ENCODE measurements at places on chromosomes 4 and X.

DNA sequence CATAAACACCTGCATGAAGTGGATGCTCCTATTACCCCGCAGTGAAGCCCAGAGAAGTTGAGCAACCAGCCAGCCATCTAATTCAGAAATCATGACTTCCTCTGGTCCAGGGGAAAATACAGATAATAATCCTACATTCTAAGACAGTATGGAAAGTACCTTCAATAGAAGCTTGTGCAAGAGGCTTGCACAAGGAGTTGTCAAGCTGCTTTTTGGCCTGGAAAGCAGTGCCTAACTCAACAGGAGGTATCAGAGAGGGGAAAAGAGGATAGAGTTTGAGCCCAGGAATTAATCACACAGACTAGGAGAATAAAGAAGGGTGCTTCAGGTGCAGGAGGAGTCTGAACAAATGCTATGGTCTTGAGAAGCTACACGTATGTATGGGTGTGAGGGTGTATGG, 26.7 kb downstream of the TMEM192 start:
- no peak for DNase-seq

DNA sequence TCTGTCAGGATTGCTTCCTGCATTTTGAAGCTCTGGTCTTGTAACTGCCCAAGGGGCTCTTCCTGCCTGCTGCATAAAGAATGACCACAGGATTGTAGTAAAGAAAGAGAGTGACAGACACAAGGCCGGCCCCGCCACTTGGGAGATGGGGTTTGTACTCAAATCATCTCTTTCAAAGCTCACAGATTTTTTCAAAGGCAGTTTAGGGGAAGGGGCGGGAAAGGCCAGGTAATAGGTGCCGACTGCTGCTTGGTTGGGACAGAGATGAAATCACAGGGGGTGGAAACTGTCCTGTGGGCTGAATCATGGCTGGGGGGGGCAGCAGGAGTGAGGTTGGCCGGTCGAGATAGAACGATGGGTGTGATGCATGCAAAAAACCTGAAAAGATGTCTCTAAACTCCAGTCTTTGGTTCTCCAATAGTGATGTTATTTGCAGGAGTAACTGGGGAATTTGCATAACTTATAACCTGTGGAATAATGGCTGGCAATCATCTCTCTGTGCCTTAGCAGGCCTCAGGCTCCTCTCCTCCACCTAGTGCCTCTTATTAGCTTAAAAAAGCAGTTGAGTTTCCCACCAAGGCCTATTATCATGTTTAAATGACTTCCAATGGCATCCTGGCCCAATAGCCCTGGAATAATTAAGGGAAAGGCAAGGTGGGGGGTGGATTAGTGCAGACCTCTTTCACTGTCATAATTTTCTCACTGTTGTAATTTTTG, 778.4 kb upstream of the FRG1 start:
- no peak for DNase-seq

DNA sequence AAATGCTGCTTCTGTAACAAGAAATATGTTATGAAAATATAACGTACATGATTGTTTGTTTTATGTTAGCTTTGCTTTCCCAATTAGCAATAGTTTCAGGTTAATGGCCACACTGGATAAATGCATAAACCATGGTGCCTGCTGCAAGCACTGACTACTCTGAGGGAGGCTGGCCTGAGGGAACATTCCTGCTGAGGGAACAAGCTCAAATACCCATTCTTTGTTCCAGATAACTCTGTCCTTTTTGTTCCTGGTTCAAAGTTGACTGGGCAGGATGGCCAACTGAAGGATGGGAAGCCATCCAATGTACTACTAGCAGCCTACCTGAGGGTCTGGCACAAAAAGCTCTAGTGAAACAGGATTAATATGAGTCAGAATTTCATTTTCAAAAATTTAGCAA, 37.5 kb downstream of the NUP62CL start:
- DNase-seq = no peak

- no peak for DNase-seq
Measured at GRCh38 chr4:112735474-112735951, 98.6 kb downstream of the LARP7 start.

GRCh38 chrX:40558590-40558989, 22.2 kb upstream of the ATP6AP2 start:
- DNase-seq = no peak

DNA sequence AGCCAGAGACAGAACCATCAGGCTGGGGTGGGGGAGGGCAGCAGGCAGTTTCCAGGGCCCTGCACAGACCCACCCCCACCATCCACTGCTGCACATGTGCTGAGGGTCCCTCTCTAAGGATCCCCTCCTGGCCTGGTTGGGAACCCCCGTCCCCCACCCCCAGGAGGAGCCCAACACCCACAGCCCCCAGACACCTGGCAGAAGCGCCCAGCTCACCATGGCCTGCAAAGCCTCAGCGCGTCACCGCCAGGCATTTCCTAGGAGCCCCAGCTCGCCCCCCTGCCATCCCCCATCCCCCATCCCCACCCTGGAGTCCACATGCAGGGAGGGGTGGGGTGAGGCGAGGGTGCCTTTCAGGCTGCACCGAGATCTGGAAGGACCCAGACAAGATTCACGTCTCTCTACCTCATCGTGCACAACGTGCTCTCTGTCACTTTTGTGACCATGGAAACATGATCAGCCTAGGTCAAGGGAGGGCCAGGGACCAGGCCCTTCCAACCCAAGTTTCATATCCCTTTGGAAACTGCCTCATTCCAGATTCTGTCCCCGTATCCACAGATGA, 9.3 kb downstream of the MXD4 start:
- no peak for DNase-seq

DNA sequence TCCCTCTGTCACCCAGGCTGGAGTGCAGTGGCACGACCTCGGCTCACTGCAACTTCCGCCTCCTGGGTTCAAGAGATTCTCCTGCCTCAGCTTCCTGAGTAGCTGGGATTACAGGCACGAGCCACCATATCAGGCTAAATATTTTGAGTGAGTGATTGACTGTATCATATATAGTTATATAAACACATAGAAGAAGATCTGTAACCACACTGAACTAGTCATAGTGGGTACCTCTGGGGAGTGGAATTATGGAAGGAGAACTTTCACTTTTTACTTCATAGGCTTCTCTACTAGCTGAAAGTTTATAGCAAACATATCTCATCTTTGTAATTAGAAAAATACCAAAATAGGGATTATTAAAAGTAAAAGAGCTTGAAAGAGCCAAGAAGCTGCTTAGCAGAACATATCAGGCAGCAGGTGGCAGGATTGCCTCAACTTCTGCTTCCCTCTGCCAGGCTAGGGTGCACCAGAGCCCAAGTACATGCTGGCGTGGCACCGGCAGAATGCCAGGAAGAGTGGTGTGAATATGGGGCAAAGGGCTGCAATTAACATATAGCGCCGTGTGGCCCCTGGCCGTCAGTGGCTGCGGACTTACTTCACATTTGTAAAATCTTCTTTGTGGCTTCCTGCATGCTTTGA, 39.5 kb upstream of the CD40LG start:
- DNase-seq = peak; percentile 72

GRCh38 chrX:10254739-10255138, 98.0 kb downstream of the CLCN4 start:
- no peak for DNase-seq

- no peak for DNase-seq
Measured at GRCh38 chr4:100314057-100314456, 123.8 kb upstream of the DDIT4L start.

DNA sequence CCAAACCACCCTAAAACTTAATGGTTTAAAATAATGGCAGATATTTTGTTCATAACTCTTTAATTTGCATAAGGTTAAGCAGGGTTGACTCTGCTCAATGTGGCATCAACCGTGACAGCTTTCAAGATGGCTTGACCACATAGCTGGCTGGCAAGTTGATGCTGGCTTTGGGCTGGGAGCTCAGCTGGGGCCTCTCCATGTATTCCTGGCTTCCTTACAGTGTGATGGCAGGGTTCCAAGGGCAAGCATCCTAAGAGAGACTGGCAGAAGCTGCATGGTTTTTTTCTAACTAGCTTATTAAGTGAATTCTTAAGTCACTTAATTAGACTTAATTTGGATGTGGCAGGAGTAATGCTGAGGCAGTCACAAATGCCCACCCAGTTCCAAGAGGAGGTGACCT, 4.5 kb downstream of the RP2 start:
- DNase-seq = no peak

DNA sequence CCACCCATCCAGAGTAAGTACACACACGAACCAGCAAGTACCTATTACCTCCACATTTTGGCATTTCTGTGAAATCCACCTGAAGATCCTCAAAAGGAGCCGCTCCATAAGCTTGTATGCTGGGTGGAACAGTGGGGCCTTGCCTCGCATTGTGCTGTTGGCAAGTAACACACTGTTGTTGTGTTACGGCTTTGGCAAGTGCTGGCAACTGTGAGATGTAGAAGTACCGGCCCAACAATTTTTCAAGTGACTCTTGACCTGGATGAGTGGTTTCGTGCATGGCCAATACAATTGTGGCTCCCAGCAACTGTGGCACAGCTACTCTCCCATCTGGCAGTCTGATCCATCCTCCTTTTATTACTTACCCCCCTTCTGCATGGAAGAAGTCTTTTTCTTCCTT, 128.7 kb downstream of the CCNB3 start:
- DNase-seq = no peak

- no peak for DNase-seq
Measured at GRCh38 chrX:70338290-70338689, 48.4 kb downstream of the KIF4A start.

DNA sequence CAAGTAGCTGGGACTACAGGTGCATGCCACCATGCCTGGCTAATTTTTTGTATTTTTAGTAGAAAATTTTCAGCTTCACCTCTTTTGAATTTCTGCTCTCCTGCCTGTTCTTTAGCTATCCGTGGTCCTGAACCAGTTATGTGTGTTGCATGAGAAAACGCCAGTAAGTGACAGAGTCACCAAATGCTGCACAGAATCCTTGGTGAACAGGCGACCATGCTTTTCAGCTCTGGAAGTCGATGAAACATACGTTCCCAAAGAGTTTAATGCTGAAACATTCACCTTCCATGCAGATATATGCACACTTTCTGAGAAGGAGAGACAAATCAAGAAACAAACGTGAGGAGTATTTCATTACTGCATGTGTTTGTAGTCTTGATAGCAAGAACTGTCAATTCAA, 13.9 kb downstream of the ALB start:
- DNase-seq = no peak

DNA sequence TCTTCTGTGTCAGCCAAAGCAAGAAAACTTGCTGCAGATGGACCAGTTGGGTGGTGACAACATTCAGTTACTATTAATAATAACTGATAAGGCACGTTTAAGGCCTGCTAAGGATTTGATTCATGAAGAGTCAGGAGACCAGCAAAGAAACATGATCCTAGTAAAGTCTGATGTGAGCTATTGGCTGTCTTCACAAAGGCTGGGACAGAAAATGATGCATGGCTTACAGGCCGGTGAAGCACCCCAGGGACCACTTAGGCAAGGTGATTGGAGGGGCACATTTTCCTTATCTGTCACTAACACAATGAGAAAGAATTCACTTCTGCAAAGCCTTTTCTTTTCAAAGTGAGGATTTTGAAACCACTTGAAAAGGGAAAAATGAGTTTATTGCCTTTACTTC, 65.4 kb upstream of the TRPC3 start:
- DNase-seq = no peak

DNA sequence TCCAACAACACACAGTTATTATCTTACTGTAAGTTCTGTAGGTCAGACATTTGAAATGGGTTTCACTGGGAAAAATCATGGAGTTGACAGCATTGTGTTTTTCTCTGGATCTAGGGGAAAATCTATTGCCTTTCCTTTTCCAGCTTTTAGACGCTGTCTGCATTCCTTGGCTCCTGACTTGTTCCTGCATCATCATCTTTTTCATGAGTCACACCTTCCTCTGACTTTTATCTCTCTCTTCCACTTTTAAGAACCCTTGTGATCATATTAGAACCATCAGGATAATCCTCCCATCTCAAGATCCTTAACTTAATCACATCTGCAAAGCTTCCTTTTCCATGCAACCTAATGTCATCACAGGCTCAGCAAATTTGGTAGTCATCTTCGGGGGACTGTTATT, 1454.8 kb downstream of the RPA4 start:
- DNase-seq = no peak

- no peak for DNase-seq
Measured at GRCh38 chr4:159003420-159004253, 99.2 kb upstream of the RAPGEF2 start.

DNA sequence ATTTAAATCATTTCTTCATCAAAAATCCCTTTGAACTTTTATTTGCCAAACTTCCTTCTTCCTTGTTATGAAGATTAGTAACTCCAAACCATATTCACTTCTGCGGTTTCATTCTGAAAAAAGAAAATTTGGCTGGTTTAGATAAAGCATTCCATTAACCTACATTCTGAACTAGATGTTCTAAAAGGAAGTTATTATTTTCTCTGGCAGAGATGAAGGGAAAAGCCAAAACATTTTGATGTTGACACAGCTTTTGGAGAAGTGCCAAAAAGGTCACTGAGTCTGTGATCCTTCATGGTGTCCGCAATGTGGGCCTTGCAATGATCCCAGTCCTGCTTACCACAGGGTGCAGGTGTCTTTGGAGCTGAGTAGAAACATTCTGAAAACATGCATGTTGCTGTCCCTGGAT, 36.0 kb downstream of the CXCL8 start:
- no peak for DNase-seq

- no peak for DNase-seq
Measured at GRCh38 chr4:183291070-183291469, 29.0 kb downstream of the CLDN22 start.

DNA sequence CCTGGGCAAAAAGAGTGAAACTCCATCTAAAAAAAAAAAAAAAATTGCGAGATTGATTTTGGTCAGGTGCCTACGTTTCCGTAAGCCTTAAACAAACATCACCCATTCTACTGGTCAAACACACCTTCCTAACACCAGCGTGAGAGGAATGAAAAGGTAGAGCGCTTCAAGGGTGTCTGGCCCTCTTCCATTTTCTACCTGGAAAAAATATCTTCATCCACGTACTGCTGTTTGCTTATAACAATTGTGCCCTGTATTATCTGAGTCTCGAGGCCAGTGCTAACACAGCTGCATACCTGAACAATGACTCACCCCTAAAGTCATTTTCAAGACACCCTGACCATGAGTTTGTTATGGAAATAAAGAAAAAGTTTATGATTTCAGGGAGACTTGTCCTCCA, 13.9 kb downstream of the TMSB4X start:
- DNase-seq = no peak

All from Right ventricle myocardium inferior (tissue), 1 donor.